Activated T-helper 1 cell treated with anti-CD3 and anti-CD28 coated beads, Interleukin-2, amount 50 U/mL, for 16 hours (primary cell): ENCODE measurements at places on chromosomes 11 and 22.

- DNase-seq = no peak
Measured at GRCh38 chr11:120622189-120622875, 110.8 kb downstream of the GRIK4 start.

DNA sequence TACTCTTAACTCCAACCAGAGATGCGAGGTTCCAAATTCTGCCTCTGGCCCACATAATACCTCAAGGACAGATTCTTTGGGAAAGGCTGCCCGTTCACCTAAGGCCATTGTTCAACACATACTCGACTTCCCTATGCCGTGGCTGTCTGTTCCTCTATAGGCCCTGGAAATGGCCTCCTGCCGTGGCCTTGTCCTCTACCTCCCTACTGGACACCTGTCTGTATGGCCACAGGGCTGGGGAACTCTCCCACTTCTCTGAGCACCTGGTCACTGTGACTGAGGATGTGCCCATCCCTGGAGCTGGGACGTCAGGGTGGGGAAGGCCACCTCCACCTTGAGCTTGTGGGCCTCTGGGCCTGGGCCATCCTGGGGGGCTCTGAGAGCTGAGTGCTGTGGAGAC, 340.5 kb upstream of the B3GAT1 start:
- DNase-seq = no peak

DNA sequence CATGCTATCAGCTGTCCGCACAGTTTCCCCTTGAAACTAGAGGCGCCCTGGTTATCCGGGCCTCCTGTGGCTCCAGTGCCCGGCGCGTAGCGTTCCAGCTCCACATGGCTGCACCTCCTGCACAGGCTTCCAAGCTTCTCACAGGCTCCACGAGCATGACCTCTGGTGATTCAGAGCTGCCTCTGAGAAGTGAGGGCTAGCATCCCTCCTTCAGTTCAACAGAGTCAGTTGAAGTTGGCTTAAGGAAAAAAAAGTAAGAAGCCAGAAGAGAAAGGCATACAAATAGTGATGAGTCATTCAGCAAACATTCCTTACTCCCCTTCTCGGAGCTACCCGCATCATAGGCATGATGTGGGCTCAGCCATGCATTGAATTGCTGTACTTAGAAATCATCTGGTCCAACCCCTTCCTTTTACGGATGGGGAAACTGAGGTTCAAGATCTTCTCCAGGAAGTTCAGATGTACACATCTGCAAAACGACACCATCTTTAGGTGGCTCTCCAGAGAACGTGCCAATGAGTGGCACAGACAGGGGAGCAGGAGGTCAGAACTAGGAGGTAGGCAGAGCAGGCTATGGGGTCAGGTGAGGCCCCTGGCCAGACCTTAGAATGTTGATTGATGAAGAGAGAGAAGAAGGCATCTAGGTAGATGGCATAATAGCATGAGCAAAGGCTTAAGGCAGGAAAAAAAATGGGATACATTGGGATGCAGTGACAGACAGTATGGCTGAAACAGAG, 216.3 kb upstream of the TBCEL start:
- DNase-seq = no peak

DNA sequence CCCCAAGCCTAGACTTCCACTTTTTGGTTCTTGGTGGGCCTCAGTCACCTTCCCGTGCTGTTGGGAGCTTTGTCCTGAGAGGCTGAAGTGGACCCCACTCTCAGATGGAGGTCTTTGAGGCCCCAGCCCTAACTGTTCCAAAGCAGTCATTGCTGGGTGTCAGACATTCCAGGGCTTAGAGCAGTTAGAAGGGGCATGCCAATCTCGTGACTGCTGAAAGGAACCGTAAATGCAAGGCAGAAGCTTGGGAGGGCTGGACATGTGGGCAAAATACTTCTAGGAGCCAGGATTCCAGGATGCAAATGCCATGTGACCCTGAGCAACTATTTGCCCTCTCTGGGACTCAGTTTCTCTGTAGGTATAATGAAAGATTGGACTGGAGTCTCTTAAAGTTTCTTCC, 118.8 kb upstream of the CRYBB3 start:
- no peak for DNase-seq

- DNase-seq = no peak
Measured at GRCh38 chr11:62125881-62126280, 2.1 kb downstream of the INCENP start.

GRCh38 chr11:10728789-10729472, 22.1 kb upstream of the CTR9 start:
- DNase-seq = no peak

DNA sequence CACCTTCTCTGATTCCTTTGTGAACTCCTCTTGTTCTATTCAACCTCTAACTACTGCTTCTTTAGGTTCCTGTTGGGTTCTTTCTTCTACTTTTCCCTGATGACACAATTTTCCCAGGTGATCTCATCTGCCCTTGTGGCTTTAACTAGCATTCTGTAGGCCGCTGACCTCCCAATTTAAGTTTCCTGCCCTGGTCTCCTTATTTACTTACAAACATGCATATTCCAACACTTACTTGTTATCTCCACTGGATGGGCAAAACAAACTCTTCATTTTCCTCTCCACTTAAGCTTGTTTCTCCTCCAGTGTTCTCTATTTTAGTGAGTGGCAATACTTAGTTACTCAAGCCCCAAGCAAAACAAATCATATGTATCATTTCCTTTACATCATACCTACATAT, 734.5 kb downstream of the METTL15 start:
- DNase-seq = no peak

DNA sequence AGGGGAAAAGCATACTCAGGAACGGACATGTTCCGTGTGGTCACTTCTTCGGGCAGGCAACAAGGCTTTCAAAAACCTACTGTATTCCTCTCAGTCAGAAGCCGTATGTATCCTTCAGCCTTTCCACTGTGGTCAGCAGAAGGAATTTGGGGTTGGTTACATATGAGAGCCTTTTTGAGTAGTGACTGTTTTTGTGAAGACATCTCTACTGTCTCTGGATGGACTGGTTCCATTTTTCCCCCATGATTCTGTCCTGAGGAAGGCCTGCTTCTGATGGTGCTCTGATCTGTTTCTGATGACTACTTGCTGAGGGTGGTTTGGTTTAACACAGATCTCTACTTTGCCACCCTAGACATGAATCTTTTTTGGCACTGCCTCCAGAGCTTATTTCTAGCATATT, 63.7 kb upstream of the HORMAD2 start:
- DNase-seq = no peak

- no peak for DNase-seq
Measured at GRCh38 chr22:22847241-22847640, 40.4 kb upstream of the IGLL5 start.

DNA sequence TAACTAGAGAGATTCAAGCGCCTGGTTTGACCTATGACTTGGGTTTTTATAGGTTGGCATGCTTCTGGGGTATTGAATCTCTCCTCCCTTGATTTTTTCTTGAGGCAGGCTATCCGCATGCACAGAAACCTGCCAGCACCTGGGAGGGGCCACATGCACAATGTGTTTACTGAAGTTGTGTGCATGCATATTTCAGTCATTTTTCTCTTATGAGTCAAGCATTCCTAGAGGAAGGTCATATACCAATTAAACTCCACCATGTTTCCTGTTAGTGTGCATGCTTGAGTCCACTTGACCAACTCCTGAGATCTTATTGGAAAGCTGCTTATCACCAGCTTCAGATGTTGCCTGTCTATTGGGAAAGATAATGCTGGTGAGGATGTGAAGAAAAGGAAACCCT, 1718.4 kb downstream of the LRRC4C start:
- no peak for DNase-seq

DNA sequence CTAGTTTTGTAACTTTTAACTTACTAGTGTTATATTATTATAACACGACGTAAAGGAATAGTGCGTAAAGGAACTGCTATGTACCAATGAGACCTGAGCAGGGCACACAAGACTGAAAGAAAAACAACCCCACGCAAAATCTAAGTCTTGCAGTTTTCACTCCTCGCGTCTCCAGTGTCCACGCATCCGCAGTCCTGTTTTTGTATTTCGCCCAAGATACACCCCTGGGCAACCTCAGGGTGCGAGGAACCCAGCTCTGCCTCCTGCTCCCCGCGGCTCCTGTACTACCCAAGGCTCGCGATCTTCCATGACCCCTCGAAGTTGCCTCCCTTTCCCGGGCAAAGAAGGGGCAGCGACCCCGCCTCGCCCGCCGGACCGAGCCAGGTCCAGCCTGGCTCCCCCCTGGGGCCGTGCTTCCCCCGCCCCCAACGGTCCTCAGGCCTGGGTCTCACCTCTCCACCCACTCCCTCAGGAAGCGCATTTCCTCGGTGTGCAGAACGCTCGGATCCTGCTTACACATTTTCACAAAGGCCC, 393 bp downstream of the ST13 start:
- DNase-seq = peak; percentile 4

- no peak for DNase-seq
Measured at GRCh38 chr11:43493431-43493830, 134.7 kb downstream of the TTC17 start.

DNA sequence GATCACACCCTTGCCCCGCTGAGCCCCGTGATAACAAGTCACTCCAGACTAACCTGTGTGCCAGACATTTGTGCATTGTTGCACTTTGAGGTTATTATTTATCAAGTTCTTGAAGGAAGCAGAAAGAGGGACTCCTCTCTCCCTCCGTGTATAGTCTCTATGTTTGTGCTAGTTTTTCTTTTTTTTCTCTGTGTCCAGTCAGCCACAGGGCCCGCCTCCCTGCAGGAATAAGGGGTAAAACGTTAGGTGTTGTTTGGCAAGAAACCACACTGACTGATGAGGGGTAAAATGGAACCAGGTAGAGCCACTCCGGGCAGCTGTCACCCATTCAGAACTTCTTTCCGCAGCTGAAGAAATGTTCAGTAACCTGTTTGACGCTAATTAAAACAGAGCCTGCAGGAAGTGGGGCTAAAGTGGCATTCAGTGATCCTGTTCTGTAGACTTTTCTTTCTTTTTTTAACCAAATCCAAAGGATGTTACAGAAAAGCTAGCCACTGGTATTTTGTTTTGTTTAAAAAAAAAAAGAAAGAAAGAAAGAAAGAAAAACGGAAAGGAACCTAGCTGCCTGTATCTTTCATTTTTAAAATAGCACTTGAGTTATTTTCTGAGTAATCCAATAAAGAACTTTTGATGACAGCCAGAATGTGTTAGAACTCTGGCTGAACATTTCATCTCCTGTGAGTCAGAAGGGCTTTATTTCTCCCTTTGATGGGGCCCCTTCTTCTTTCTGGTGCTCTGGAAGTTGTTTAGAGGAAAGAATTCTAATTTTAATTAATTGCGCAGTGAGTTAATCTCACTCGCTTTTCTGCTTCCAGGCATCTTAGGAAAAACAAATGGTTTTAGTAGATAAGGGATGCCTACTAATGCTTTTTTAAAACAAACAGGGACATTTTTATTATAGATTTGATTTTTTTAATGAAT, 58.2 kb downstream of the COMMD9 start:
- DNase-seq = no peak

DNA sequence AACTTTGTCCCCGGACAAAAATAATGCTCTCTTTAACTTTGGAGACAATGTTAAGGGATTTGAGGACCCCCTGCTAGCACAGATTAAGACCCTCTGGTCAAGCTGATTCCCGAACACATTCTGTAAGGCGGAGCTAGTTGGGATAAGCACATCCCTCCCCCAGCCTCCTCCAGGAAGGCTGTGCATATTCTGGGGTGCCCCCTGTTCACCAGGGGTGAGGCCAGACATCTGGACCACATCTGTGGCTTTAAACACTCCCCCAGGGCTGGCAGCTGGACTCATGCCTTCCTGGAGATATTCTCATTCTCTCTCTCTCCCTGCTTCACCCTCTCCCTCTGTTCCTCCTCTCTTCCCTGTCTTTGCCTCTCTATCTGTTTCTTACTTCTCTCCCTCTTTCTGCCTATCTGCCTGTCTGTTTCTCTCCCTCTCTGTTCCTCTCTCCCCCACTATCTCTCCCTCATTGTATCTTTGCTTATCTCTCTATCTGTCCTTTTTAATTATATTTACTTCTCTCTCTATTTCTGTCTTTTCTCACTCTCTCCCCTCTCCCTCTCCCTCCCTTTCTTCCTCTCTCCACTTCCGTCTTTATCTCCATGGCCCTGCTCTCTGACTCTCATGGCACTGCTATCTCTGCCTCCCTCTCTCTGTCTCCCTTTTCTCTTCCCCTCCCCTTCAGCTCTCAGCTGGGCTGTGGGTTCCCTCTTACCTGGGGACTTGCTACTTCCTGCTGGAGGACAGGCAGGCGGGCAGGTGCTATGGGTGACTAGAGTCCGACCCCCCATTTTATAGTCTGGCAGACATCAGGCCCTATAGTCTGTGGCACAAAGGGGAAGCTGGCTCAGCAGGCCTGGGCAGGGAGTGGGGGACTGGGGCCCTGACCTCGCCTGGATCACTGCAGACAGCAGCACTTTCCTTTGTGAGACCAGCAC, at the start of gene CRYBB1:
Gene CRYBB1, minus strand, starts transcription at position 757 of the 929 bp plus-strand sequence. CDS start 1,708 bp downstream, outside the sequence.
- no peak for DNase-seq

- no peak for DNase-seq
Measured at GRCh38 chr11:126512741-126513715, 157.5 kb downstream of the ST3GAL4 start.

GRCh38 chr11:1547467-1548098, 24.5 kb downstream of the DUSP8 start:
- no peak for DNase-seq

DNA sequence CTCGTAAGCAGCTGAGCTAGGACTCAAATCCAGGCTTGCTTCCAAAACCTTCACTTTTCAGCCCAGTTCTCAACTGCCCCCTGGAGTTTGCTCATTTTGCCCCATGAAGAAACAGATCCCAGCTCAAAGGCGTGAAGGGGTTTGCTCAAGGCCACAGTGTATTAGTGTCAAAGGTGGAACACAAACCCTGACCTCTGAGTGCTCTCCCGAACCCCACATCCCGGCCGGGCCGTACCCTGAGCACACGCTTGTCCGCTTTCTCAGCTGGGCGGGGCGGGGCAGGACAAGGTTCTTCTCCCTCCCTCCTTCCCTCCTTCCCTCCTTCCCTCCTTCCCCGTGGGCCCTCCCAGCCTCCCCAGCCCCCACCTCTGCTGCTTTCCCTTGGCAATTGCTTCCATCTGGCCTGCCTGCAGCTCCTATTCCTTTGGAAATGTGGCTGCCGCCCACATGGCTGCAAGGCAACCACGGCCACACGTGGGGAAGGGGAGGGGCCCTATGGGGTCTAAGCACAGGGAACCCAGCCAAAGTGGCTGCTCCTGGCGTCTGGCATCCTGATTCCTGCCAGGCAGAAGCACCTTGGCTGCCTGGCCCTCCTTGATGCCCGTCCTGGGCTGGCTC, 4.1 kb downstream of the ST3GAL4 start:
- DNase-seq = no peak

DNA sequence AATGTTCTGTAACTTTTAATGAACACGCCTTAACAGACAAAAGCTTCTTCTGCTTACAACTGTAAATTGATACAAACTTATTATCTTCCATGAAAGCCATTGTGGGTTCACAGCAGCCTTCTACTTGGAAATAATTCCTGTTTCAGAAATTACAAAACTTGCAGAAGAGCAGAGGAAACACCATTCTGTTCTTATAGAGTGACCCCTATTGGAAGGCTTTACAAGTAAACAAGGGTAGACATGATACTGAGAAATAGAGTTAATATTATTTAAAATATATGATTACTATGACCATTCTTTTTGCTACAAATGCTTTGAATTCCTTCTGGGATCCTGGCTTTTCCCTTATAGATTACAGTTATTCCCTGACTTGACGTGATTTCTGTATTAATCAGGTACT, 32.4 kb upstream of the KCNA4 start:
- no peak for DNase-seq
